ENCODE measurements at places on chromosomes 4 and X. TPM values are rescaled to one million over a fixed set of nuclear protein-coding genes. Genes with fewer than 3 reads are reported as not detected.

DNA sequence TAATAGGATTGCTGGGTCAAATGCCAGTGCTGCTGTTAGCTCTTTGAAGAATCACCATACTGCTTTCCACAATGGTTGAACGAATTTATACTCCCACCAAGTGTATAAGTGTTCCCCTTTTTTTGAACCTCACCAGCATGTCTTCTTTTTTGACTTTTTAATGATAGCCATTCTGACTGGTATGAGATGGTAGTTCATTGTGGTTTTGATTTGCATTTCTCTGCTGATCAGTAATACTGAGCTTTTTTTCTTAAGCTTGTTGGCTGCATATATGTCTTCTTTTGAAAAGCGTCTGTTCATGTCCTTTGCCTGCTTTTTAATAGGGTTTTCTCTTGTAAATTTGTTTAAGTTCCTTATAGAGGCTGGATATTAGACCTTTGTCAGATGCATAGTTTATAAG, 14.8 kb downstream of the USP38 start:
- no peak for DNase-seq

GRCh38 chr4:139922406-139923024, 231.5 kb downstream of the MAML3 start:
- peak; percentile 59 for DNase-seq

- DNase-seq = no peak
Observed at GRCh38 chr4:154942176-154942575, 161.1 kb downstream of the RBM46 start.

DNA sequence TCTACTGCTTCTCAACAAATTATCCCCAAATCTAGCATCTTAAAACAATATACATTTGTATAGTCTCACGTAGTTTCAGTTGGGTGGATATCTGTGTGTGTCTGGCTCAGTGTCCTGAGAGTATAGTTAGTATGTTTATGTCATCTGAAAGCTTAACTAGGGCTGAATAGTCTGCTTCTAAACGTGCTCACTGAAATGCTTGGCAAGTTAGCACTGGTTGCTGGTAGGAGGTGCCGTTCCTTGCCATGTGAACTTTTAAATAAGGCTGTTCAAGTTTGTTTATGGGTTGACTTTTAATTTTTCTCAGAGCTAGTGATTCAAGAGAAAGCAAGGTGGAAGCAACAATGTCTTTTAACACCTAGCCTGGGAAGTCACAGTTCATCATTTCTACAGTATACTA, 1673.6 kb downstream of the PCDH7 start:
- no peak for DNase-seq

DNA sequence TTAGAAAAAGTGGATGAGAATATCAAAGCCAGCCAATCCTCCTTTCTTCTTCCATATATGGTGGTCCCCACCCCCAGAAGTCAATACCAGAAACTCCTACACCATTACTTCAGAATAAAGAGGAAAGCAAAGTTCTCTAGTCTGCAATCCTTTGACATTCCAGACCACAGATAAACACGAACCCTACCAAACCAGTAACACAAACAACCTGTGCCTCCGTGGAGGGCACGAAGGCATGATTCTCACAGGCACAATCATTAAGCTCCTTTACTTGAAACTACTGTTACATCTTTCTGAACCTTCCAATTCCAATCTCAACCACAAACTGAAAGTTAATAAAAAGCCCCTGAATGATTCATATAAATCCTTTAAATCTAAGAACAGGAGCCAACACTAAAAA, 16.3 kb downstream of the MAML3 start:
- DNase-seq = no peak

DNA sequence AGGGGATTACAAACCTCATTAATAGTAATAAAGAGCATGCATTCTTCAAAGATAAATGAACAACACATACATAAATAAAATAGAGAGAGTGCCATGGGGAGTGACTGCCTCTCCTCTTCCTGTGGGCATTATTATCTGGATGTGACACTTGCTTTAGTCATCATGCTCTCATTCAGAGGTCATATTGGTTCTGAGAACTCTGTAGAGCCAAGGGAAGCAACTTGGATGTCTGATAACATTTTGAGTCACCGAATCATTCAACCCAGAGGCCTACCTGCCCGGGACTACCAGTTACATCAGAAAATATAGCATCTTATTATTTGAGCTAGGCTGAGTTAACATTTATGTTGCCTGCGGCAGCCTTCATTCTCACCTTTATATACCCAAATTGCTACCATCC, 489.5 kb downstream of the STIM2 start:
- DNase-seq = peak; percentile 2

DNA sequence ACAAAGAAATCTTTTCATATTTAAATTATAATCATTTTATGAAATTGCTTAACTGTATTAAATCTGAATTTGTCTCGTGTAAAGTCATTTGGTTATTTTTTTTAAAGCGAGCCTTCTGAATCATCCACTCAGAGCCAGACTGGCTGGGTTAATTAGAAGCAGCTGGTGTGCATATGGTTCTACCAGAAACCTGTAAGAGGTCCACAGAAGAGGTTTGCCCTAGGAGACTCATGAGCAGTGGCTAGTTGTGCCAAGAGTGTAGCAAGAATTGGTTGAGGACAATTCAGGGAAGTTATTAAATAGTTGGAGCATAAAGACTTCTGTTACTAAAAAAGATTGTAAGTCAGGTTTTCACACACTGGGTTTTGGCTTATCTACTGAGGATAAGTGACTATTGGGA, 267.4 kb downstream of the IL1RAPL2 start:
- peak; percentile 37 for DNase-seq

- no peak for DNase-seq
Observed at GRCh38 chrX:39170464-39170863, 369.2 kb downstream of the MID1IP1 start.

DNA sequence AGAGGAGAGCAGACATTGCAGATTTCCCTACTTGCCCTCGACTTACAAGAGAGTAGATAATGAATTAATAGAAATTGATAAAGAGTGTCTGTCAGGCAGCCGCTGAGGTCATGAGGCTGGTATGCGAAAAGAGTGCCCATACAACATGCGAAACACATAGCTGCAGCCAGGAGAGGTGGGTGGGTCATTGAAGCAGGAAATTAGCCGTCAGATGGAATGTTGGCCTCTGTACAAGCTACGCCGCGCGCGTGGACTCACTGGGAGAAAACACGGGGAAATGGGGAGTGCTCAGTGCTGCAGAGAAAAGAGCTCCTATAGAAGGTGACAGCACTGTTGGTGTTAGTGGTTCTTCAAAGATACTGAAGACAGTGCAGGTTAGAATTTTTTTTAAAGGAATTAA, 125.1 kb downstream of the RAPGEF2 start:
- DNase-seq = peak; percentile 77

DNA sequence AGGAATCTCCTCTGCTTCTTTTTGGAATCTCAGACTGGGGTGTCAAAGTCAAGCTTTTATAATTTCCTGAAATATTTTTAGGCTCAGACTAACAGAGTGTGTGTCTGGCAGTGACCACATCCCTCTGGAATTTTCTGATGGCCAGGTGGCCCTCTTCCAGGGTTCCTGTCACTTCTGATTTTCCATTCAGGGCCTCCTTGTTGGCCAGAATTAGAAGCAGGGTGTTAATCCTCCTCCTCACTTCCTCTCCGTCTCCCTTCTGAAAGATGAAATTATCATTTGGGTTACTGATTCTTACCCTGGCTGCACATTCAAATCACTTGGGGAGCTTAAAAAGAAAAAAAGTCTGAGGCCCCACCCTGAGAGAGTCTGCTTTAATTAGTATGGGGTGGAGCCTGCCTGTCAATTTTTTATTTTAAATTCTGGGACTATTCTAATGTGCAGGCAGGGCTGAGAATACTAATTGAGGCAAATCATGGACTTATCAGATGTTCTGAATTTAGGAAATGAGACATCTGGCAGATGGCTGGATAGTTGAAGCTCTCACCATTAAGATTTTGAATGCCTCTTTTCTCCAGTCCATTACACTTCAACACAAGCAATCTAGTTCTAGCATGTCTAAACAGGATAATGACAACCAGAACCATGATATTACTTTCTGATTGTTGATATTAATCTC, 43.2 kb downstream of the HAND2 start:
- no peak for DNase-seq

DNA sequence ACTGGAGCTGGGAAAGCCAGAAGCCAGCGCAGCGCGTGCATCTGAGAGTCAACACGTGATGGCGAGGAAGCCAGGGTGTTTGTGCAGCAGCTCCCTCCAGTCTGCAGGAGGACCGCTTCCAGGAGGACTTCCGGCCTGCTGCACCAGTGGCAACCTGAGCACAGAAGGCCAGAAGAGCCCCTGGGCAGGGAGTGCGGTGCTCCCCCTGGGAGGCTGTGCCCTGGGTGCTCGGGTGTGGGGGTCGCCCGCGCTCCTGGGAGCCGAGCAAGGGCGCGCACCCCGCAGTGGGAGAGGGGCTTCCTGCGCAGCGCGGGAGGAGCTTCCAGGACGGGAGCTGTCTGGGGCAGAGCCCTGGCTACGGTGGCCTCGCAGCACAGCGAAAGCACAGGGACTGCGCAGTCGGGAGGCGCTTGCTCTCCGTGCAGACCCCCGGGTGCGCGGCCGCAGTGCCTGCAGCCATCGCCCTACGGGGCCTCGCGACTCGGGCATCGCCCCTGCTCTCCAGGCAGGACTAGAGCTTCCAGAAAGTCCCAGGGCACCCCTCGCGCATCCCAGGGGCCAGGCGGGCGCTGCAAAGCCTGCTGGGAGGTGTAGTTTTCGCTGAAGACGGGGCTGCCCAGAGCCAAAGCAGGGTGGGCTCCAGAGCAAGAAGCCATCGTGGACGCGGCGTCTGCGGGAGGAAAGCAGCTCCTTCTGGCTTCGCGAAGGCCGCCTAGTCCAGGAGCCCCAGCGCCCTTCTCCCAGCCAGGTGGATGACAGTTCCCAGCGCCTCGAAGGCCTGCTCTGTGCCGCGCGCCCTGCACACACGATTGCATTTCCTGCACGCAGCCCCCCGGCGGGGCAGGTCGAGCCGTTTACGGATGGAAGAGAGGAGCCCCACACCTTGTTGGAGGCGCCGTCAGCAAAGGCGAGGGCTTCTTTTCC, 24.1 kb upstream of the WFS1 start:
- no peak for DNase-seq

- no peak for DNase-seq
Observed at GRCh38 chrX:154540897-154541535, 5.6 kb downstream of the G6PD start.

DNA sequence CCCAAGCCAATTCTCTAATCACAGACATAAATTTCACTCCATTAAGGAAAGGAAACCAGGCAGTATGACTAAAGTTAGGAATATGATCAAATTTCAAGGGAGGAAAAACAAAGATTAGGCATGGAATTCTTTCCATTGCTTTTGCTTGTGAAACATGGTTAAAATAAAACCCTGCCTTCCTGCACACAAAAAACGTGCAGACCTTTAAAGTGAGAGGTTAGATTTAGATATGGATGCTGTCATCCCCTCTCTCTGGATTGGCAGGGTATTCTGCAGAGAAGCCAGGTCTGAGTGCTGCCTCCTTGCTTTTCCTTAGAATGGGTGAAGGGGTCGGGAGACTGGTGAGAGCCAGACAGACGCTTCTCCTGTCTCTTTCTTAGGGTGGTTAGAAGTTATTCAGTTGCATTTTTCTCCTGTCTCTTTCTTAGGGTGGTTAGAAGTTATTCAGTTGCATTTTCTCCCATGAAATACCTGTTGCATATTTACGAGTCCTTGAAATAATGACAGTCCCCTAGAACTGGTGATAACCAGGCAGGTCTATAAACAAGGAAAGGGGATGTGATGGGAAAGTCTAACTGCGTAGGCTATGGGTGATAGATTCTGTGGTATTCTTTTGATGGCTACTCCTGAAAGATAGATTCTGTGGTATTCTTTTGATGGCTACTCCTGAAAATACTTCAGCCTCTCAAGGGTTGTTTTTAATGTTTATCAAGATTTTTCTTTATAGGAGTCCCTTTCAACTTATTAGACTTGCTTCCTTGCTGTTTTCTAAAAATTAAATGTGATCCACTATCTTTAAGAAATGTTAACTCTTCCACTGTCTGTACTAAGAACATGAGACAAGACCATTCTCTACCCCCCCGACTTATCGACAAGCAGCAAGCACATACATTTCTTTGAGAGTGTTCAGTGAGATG, 163.6 kb downstream of the SPRY1 start:
- DNase-seq = peak; percentile 32

DNA sequence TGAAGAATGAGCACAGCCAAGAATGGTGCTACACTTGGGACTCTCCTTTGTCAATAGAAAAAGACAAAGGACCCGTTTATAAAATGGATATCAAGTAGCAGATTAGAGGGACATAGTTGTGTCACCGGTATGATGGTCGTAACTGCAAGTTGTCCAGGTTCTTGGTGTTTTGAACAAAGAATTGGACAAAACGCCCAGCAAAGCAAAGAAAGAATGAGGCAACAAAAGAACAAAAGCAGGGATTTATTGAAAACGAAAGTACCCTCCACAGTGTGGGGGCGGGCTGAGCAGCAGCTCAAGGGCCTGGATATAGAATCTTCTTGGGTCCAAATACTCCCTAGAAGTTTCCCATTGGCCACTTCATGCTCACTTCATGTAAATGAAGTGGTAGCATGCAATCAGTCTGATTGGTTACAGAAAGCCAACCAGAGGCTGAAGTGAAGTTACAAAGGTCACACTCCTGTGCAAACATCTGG, 54.7 kb downstream of the SHROOM3 start:
- DNase-seq = no peak

GRCh38 chr4:1595789-1596325, 88.3 kb downstream of the FAM53A start:
- DNase-seq = no peak

GRCh38 chr4:33696041-33696440, 2548.3 kb downstream of the ARAP2 start:
- peak; percentile 7 for DNase-seq

- no peak for DNase-seq
Observed at GRCh38 chr4:189232274-189232673, 708.4 kb upstream of the FRG1 start.

GRCh38 chr4:152310257-152310656, 225.6 kb downstream of the FBXW7 start:
- DNase-seq = peak; percentile 68

ATP1B4 gene
- not detected for total RNA-seq

RBM3 gene
- total RNA-seq = 170 TPM

DCAF12L1 gene
- total RNA-seq = not detected

Data from LHCN-M2 (cell line).